GM23338 (cell line): ENCODE measurements at places on chromosomes 2 and 18. TPM values are rescaled to one million over a fixed set of nuclear protein-coding genes. Genes with fewer than 3 reads are reported as not detected.

UGP2 gene
- polyA plus RNA-seq: 906 and 943 TPM in 2 replicates

GPR75 gene
- 0.34 and 0.47 TPM in 2 replicates for polyA plus RNA-seq

- peak; percentile 91 for DNase-seq
Measured at GRCh38 chr18:61551586-61551985, 218.4 kb downstream of the CDH20 start.

- peak; percentile 43 for DNase-seq
Measured at GRCh38 chr18:23921716-23922285, 92.8 kb upstream of the TTC39C start.

GRCh38 chr2:153004627-153005026 lies 286.2 kb downstream of the ARL6IP6 start:
- DNase-seq: no peak

DNA sequence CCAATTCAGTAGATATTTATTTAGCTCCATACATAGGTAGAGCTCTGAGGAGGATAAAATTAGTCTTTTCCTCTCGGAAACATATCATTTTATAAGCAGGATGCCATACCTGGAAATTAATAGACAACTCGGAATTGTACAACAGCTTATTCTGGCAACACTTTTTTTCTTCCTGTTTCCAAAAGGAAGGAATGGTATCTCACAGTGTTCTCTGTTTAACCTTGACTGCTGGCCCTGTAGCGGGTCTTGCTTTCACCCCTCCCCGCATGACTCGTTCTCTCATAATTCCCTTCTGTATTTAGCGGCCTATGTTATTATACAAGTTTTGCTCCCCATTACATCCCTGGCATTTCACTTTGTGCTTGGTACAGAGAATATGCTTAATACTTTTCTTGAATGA lies 2.5 kb upstream of the KYNU start:
- DNase-seq: no peak

DNA sequence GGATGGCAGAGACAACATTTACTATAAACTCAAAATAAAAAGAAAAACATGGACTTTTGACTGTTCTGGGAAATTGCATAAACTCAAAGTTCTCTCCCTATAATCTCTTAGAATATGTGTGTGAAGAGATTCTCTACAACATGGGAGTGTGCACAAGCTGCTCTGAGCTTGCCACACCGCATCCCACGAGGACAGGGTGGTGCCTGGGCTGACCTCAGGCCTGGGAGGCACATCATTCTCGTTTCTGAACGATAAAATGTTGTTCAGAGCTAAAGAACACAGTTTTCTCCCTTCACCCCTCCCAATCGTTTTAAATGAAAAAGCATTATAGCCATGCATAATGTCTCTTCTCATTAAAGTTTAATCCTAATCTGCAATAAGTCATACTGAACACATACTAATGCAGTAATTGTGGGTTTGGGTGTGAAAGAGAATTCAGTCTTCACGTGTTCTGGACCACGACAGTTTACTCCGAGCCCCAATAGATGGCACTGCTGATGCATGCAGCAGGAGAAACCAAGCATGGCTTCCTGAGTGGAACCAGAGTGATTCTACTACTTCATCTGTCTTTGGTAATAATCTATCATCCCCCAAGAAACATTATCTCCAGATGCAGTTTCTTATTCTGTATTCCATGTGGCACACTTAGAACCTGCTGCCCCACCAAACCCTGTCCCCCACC lies 46.9 kb upstream of the LAMA1 start:
- DNase-seq: peak; percentile 24

- DNase-seq: no peak
Measured at GRCh38 chr2:170971071-170971470, 42.0 kb downstream of the GORASP2 start.

- DNase-seq: no peak
Measured at GRCh38 chr2:98483257-98483861, 38.7 kb downstream of the INPP4A start.

GRCh38 chr2:160664603-160665140 lies 171.1 kb upstream of the RBMS1 start:
- no peak for DNase-seq

GRCh38 chr2:13666582-13667414 lies 950.1 kb downstream of the TRIB2 start:
- no peak for DNase-seq

DNA sequence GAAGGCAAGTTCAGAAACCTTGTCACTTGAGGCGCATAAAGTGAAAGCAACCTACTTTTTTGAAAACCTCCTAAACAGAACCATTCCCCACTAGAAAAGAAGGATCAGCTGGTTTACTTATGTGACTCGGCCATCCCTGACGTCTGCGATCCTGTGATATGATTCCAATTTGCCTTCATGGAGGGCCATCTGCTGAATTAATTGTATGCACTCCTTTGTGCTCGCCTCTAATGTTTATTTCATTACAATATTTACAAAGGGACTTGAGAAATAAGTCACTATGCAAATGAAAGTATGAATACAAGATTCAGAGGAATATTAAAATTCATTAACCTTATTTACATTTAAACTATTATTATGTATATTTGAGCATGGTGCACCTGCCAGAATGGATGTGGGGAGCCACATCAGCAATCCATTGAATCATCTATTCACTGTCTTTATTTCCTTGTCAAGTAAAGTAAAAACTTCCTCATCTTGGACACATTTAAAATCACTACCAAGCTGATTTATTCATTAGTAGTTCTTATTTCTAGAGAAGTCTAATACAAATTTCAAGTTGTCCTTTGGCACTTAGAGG lies 96.5 kb downstream of the RBM43 start:
- DNase-seq: no peak

DNA sequence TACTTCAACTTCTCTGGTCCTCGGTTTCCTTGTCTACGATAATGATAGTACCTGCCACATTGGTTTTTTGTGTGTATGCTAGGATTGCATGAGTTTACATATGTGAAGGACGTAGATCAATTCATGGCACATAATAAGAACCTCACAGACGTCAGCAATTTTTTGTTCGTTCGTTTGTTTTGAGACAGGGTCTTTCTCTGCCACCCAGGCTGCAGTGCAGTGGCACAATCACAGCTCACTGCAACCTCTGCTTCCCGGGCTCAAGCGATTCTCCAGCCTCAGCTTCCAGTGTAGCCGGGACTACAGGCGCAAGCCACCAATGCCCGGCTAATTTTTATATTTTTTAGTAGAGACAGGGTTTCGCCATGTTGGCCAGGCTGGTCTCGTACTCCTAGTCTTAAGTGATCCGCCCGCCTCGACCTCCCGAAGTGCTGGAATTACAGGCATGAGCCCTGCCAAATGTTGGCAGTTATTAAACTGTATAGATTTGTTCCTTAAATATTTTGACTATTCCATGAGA lies 756 bp upstream of the SLC35F5 start:
- DNase-seq: peak; percentile 1

- no peak for DNase-seq
Measured at GRCh38 chr2:159098921-159099411, 130.5 kb downstream of the TANC1 start.

DNA sequence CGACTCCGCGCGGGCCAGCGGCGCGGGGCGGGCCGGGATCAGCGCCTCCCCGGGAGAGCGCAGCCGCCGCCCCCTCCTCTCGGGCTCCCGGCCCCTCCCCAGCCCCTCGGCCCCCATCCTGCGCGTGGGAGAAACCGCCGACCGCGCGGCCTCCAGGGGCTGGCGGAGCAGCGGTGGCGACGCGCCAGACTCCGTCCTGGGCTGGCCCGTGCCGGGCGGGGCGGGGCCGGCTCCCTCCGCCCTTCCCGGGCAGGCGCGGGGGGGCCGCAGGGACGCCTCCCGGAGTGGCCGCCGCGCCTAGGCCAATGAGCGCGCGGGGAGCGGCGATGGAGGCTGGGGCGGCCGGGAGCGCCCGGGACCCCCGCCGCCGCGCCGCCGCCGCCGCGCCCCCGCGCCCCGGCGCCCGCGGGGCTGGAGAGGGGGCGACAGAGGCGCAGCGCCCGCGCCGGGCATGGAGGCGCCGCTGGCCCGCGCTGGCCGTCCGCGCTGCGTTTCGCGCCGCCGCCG lies 49.1 kb downstream of the KCNIP3 start:
- DNase-seq: no peak

- no peak for DNase-seq
Measured at GRCh38 chr2:86426271-86426670, 14.9 kb upstream of the KDM3A start.

DNA sequence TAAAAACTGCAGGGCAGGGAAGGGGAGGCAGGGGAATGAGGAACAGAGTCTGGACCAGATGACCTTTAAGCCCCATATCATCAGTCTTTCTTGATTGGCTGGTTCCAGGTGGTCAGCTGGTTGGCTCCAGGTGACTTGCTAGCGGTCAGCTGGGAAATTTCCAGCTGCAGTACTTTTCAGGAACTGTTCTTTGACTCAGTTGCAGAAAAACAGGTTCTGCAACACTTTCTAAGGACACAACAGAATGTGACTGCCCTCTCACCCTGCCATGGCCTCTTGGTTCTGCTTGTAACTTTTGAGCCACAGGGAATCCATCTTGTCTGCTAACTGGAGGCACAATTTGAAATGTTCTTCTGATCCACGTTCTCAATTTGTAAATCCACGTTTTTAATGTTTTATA lies 278.3 kb upstream of the LRATD1 start:
- peak; percentile 8 for DNase-seq
